Pancreas (tissue), 10 donors: ENCODE measurements at places on chromosomes 7 and 10. TPM values are rescaled to one million over a fixed set of nuclear protein-coding genes. Genes with fewer than 3 reads are reported as not detected.

GRCh38 chr10:119217991-119218490, 10.7 kb downstream of the GRK5 start:
- no peak overlapping the region for H3K4me3 ChIP-seq
- H3K36me3 ChIP-seq = no peaks in the 10 kb centered on the region
- H3K27ac ChIP-seq = no peak overlapping the region

DNA sequence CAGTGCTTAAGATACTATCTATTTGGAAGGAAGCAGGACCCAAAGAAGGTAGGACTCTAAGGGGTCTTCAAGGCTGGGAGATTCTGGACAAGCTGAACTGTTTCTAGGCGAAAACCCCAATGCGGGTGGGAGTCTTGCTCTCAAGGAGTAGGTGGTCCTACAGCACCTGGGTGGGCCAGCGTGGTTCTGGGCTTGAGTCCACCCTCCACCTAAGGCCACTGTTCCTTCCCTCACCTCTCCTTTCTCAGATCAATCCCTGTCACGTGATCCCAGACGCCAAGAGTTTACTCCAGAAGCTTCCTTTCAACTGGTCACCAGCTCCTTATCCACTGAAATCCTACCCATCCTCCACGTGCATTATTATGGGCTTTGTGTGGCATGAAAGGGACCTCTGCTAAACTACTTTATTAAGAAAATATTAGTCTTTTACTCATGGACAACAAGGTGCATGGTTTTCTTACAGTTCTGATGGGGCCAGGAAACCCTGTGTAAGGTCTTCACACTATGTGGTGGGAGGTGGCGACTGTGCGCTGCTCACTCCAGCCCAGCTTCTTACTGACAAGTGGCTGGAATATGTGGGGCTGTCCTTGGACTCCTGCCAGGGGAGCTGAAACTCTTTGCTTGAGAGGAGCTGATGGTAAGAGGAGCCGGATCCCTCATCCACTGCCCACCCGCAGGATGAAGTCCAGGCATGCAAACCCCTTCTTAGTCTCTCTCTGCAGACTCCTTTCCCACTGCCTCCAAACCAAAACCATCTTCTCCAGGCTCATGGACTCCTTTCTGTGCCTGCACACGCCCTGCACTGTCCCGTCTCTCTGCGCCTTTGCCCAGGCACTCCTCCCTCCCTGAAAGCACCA, 1.6 kb downstream of the ZNF746 start:
- no peaks in the 10 kb centered on the region for H3K4me1 ChIP-seq
- no peak for DNase-seq
- no peak overlapping the region for H3K27ac ChIP-seq
- H3K27me3 ChIP-seq = no peaks in the 10 kb centered on the region
- peak overlapping the region; percentile 70 for H3K4me3 ChIP-seq
- peaks cover 19% of the 10 kb centered on the region for H3K36me3 ChIP-seq

GRCh38 chr10:121112579-121113384, 261.6 kb downstream of the WDR11 start:
- no peak overlapping the region for H3K4me3 ChIP-seq
- H3K4me1 ChIP-seq = no peaks in the 10 kb centered on the region
- no peaks in the 10 kb centered on the region for H3K36me3 ChIP-seq
- no peaks in the 10 kb centered on the region for H3K27me3 ChIP-seq
- no peak overlapping the region for H3K27ac ChIP-seq

GRCh38 chr7:92849322-92849721, 12.9 kb upstream of the CDK6 start:
- no peak overlapping the region for H3K4me3 ChIP-seq
- H3K36me3 ChIP-seq = no peaks in the 10 kb centered on the region
- no peaks in the 10 kb centered on the region for H3K27me3 ChIP-seq
- H3K27ac ChIP-seq = no peak overlapping the region

DNA sequence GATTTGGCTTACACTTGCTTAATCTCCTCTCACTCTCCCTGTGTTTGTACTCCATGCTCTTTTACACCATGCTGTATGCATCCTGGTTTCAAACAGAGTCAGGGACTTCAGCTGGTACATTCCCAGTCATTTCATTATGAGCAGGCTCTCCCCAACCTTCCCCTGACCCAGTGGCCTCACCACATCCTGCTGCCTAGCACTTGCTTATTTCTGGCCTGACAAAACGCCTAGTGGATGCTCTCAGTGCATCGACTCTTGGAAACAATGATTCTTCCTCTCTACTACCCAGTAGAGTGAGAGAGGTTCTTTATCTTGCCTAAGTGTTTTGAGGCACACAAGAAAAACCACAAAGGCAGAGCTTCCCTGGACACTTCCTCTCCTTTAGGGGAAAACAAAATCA, 63.4 kb downstream of the CAV1 start:
- no peak for DNase-seq
- H3K27ac ChIP-seq = no peak overlapping the region
- no peak overlapping the region for H3K4me3 ChIP-seq
- H3K4me1 ChIP-seq = no peaks in the 10 kb centered on the region
- H3K27me3 ChIP-seq = no peaks in the 10 kb centered on the region

GRCh38 chr7:7188091-7188490, 5.7 kb downstream of the C1GALT1 start:
- H3K27ac ChIP-seq = no peak overlapping the region
- no peak overlapping the region for H3K4me3 ChIP-seq
- no peaks in the 10 kb centered on the region for H3K4me1 ChIP-seq
- H3K27me3 ChIP-seq = no peaks in the 10 kb centered on the region

OGA gene
- 29.3 TPM for total RNA-seq

OPALIN gene
- total RNA-seq = not detected

DNA sequence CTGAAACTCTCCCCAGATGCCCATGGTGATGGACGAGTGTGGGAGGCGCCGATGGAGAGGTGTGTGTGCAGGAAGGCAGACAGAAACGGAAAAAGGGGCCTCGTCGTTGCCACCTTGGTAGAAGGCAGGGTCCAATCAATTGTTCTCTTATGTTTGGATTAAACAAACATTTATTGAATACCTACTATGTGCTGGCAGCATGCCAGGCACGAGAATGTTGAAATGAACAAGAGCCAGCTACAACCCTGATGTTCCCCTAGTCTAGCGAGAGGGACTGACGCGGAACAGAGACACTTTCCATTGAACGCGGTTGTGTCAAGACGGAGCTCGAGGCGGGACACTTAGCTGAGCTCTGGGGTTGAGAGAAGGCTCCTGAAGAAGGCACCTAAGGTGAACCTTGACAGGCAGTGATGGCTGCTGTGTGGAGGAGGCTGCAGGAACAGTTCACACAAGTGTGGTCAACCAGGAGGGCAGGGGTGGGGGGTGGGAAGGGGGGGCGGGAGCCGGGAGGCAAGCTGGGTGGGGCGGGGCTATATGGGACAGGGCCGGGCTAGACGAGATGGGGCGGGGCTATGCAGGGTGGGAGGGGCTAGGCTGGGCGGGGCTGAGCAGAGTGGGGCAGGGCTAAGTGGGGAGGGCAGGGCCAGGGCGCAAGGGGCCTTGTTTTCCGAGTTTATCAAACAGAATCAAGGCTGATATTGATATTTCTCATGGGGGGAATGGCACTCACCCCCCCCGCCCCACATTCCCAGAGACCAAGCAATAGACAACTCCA, 181.0 kb downstream of the GATA3 start:
- H3K27ac ChIP-seq = no peak overlapping the region
- no peaks in the 10 kb centered on the region for H3K27me3 ChIP-seq
- no peak for DNase-seq
- H3K4me1 ChIP-seq = no peaks in the 10 kb centered on the region

ADAM8 gene
- 4.1 TPM for total RNA-seq

IQCE gene
- 8.8 TPM for total RNA-seq

NCF1 gene
- total RNA-seq = 0.66 TPM

LZTS2 gene
- total RNA-seq = 10.5 TPM

GPR146 gene
- total RNA-seq = 3.4 TPM

DNA sequence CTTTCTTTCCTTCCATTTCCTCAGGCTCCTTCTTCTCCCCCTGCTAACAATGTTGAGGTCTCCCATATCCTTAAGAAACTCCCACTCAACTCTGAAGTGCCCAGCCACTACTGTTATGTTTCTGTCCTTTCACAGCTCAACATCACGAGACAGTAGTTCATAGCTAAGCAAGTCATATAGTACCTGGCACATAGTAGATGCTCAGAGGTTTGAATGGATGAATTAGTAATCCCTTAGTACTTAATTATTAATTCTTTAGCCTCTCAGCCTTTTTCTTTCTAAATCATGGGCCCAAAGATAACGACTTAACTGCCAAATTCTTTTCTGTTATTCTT, 22.6 kb downstream of the CSGALNACT2 start:
- H3K4me1 ChIP-seq = no peaks in the 10 kb centered on the region
- no peak overlapping the region for H3K27ac ChIP-seq
- H3K36me3 ChIP-seq = no peaks in the 10 kb centered on the region
- no peaks in the 10 kb centered on the region for H3K27me3 ChIP-seq
- no peak for DNase-seq
- H3K4me3 ChIP-seq = no peak overlapping the region

SLK gene
- 20.1 TPM for total RNA-seq

PMS2 gene
- total RNA-seq = 3.4 TPM

GRCh38 chr7:77407906-77408305, 8.2 kb downstream of the GSAP start:
- H3K4me1 ChIP-seq = peaks cover 26% of the 10 kb centered on the region
- no peak for DNase-seq
- no peak overlapping the region for H3K4me3 ChIP-seq
- H3K27ac ChIP-seq = no peak overlapping the region
